ENCODE measurements at places on chromosomes 1 and 21.
A peak's percentile ranks its signal among the peaks of the same experiment; 100 is the strongest.

DNA sequence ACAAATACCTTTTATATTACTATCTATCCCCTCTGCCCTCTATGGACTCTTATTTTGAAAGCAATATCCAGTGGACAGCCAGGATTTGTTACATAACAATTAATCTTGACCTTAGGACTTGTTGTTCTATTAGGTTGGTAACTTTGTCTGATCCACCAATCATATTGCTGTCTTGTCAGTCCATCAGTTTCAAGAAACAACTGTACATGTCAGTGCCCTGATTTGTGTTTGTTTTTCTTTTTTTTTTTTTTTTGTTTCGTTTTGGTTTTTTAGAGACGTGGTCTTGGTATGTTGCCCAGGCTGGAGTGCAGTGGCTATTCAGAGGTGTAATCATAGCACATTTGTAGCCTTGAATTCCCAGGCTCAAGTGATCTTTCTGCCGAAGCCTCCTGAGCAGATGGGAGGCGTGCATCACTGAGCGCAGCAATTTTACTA, 1.5 kb upstream of the SCP2 start:
- DNase-seq, result no peak

DNA sequence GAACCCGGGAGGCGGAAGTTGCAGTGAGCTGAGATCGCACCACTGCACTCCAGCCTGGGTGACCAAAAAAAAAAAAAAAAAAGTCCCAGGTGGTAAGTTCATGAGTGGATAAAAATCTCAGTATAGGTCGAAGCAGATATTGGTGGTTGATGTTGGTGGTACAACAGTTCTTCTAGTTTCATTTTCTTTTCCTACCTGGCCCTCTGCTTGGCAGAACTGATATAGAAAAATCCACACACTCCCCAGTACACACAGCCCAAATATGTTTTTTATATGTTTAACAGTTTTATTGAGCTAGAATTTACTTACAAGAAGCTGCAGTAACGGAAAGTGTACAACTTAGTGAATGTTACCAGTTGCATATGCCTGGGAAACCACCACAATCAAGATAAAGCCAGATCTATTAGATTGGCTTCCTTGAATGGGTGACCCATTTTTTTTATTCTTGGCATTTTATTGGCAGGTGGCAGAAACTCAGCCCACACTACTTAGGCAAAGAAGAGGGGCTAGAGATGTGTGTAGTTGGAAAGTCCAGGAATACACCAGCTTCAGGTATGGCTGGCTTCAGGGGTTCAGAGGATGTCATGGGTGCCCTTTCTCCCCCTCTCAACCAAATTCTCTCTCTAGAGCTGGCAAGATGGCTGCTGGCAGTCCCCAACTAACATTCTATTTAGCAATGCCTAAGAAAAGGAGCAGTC, 118.3 kb upstream of the SLC25A33 start:
- DNase-seq, result peak; percentile 41

- DNase-seq, result no peak
Measured at GRCh38 chr1:17875882-17876280, 120.7 kb downstream of the ACTL8 start.

GRCh38 chr1:41791667-41792484, 126.8 kb downstream of the HIVEP3 start:
- DNase-seq, result peak; percentile 35

GRCh38 chr1:22676916-22677583, 24.0 kb downstream of the C1QB start:
- DNase-seq, result no peak

GRCh38 chr1:206965781-206966180, 4.5 kb downstream of the FCAMR start:
- DNase-seq, result no peak

DNA sequence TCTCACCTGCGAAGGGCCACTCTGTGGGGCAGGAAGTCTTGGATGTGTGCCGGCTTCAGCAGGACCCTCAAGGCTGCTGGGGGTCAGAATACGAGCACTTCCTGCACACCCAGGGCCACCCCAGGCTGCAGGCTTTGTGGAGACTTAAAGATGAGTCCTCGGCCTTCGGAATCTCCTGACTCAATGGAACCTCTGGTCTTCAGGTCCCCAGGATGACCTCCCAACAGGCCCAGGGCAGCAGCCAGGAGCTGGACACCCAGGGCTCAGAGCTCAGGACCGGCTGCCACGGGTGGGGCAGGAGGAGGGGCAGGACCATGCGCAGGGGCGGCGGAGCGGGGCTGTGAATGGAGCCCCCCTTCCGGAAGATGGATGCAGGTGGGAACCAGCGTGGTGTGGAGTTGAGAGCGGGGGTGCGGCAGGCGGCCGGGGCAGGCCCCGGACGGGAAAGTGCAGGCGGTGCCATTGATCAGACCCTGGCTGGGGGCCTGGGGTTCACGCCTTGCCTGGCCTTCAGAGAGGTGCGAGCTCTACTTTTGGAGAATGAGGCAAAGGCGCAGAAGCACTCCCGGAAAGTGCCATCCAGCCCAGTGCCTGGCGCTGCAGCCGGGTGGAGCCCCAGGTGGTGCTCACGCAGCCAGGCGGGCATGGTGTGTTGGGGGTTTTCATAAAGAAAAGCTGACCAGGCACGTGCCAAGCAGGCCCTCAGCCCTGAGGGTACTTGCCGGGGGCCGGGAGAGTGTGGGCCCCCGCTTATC, 10.4 kb downstream of the COL18A1 start:
- DNase-seq, result no peak

DNA sequence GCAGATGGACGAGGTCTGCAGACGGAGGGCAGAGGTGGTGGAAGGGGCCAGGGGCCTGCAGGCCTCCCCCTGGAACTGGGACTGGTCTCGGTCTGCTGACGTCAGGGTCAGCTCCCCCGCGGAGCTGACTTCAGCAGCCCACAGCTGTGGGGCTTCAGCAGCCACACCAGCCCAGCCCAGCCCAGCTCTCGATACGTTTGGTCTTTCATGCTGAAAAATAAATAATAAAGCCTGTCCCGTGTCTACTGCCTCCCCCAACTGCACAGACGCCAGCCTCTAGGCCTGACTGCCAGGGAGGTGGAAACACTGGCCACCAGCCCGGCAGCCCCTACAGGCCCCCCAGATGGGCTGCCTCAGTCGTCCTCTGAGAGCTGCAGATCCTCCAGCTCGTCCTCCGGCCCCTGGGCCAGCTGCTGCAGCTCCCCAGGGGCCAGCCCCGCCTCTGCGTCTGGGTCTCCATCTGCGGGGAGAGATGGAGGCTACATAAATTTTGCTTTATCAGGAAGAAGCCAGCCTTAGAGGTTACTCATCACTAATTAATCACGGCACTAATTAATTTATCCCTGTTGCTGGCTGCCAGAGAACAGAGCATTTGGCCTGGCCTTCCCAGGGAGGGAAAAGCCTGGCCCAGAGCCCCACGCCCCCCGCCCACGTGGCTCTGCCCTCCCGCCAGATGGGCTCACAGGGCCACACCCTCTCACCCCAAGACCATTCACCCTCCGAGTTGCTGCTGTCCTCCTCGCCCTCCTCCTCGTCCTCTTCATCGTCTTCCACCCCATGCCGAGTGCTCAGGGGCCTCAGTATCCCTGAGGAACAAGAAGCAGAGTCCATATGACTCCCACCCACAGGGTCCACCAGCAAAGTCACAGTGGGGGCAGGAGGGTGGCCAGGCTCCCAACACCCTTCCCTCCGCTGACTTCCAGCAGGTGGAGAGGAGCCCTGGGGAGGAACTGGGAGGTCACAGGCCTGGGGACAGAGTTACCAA, 14.4 kb downstream of the NOC2L start:
- DNase-seq, result no peak

DNA sequence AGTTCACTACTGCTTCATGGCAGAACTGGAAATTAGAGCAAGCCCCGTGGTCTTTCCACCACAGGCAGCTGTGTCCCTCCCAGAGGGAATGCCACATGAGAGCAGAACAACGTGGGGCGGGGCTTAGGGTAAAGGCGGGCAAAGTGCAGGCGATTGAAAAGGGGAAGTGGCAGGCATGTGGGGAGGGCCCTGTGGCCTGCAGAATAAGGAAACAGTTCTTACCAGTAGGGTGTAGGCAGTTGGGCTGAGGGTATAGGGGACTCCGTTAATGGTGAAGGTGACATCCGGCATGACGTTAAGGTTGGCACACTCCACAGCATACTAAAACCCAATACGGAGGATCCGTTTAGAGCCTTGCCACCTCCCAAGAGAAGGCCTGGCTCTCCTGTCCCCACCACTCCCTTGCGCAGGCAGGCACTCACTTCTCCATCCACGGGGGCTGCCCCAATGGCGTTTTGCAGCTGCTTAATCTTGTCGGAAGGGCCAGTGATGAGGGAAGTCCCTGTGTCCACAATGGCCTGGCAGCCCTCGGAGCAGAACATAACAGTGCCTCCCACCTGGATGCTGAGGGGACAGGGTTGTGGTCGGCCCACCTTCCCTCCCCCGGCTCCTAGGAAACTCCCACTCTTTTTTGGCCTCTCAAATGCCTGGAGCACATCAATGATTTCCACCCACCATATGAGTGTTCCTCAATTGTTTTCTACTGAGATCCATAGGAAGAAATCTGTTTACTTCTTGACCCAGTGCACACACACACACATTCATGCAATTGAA, 9.1 kb upstream of the RAB7B start:
- peak; percentile 98 for DNase-seq

DNA sequence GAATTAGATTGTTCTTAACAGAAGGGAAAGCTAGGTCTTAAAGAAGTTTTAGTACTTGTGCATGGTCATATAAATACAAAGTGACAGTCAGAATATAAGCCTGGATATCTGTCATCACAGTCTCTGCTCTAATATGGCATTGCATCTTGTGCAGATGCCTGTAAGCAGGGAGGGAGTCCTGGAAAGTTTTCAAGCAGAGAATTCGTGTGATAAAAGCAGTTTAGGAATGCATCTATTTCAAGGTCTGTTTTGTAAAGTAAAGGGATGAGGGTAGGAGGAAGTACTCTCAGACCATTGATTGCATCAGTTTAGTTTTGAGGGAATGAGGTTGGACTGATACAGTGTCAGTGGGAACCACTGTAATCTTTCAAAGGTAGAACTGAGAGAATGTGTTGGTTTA, 30.6 kb downstream of the IARS2 start:
- peak; percentile 15 for DNase-seq

DNA sequence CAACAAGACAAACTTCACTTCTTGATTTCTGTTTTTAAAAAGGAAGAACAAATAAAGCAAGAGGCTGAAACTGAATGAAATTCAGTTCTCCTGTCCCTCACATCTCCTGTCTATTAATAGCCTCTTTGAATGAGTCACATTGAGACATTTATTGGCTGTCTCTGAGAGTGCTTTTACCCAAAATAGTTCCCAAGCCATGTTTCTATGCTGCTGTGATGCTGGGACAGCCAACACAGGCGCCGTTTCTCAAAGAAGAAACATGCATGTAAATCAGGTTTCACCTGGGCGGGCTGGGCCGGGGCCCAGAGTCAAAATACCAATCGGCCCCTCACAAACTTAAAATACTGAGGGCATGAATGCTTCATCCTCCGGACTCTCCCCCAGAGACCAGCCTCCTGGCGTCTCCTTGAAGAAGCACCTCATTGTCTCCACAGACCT, 105.2 kb downstream of the EDEM3 start:
- DNase-seq, result no peak

DNA sequence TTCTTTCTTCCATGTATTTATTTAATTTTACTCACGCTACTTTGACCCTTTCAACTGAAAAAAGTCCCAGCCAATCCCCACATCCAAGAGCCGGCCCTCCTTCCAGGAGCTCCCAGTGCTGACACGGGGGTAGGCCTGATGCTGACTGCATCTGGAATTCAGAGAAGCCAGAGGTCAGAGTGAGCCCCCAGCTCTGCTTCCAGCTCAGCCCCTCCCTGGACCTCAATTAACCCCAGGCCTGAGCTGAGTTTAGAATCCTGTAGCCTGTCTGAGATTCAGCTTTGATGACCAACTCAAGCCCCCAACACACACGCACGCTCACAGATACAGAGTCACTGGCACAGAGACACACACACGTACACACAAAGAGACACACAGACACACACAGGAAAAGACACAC, 247.9 kb downstream of the NPHP4 start:
- no peak for DNase-seq

DNA sequence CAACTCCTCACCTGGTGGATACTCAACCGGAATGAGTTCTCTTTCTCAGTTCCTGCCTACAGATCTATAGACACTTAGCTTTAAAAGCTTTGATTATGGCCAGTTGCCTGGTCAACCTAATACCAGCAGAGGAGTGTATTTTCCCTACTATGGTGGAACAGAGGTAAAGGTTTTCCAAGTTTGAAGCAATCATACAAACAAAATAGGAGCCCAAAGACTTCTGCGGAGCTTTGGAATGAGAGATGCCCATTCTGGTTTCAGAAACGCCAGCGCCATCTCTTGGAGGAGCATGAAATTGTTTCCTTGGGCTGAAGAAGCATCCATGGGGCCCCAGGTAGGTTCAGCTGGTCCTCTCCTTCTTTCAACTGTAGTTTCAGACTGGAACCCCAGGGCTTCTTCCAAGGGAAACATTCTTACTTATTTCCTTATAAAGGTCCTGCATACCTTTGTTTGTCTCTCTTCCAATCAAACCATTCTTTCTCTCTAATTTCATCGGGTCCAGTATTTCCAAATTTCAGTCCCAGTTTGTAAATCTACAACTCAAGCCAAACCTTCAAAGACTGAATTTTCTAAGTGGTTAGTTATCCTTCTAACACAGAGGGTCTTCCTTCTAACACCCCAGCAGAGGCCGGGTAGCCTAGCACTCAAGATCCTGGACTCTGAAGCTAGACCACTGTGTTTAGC, 95.9 kb downstream of the KCNJ15 start:
- DNase-seq, result peak; percentile 75

DNA sequence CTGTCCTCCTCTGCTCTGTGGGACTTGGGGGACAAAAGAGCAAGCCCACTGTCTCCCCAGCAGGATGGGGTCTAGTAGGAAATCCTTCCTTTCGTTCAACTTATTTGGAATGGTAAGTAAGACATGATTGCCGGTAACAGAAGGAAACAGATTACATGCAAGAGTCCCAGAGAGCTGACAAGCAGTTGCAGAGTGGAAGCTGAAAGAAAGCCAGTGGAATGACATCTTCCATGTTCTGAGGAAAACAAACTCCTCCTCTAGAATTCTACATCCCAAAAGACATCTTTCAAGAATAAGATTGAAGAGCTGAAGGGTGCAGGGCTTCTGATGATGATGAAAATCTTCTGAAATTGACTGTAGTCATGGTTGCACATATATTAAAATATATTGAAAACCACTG, 619.4 kb downstream of the KIF26B start:
- DNase-seq, result no peak

DNA sequence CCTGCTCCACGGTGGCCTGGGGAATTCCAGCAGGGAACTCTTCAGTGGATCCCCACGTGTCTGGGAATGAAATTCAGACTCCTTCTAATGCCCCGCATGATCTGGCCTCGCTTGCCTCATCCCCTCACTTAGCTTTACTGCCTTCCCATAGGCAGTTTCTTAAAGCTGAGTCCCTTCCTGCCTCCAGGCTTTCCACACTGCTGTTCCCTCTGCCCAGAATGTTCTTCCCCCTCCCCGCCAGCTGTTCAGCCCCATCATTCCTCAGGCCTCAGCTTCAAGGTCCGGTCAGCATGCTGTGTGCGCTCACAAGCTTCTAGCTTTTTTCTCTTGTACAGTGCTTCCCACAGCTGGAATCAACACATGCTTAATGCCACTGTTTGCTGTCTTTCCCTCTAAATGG, 54.9 kb upstream of the WASF2 start:
- no peak for DNase-seq

All from hematopoietic multipotent progenitor cell treated with erythropoietin and hydrocortisone succinate and interleukin-3 and kit ligand, for 4 days (in vitro differentiated cells).